ENCODE measurements at places on chromosomes 3 and 15.

DNA sequence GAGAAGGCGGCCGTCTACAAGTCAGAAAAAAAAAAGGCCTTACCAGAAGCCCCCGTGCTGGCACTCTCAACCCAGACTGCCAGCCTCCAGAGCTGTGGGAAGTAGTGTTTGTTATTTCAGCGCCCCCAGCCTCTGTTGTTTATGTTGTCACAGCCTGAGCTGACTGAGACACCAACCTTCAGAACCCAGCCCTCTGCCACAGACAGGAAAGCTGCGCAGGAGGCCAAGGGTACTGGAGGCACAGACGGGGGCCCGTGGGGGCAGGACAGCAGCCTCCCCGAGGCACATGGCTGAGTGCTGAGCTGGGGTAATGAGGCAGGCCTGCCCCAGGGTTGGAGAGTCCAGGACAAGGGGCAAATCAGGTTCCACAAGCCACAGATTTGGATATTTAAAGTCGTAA is 33.7 kb downstream of the HCN4 start:
- no peak for DNase-seq

DNA sequence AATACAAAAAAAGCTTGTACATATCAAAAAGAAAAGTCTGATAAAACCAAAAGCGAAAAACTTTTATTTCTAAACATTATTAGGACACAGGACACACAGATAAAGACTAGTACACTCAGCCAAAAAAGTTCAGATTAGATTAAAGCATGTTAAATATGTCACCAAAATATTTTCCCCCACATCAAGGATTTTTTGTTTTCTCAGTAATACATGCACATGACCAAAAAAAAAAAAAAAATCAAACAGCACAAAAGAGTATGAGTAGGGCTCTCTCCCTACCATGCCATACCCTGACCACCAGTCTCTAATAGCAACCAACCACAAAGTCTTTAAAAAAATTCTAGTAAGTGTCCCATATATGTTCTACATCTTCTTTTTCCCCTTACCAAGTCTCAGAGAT is 77.4 kb downstream of the LRRFIP2 start:
- DNase-seq, result no peak

GRCh38 chr3:151282921-151283320 is 4.6 kb upstream of the P2RY14 start:
- no peak for DNase-seq

- no peak for DNase-seq
Measured at GRCh38 chr3:67018789-67019526, 20.9 kb downstream of the KBTBD8 start.

GRCh38 chr15:73792415-73792814 is 39.3 kb upstream of the INSYN1 start:
- no peak for DNase-seq

GRCh38 chr3:161695811-161696210 is 199.2 kb downstream of the OTOL1 start:
- no peak for DNase-seq

DNA sequence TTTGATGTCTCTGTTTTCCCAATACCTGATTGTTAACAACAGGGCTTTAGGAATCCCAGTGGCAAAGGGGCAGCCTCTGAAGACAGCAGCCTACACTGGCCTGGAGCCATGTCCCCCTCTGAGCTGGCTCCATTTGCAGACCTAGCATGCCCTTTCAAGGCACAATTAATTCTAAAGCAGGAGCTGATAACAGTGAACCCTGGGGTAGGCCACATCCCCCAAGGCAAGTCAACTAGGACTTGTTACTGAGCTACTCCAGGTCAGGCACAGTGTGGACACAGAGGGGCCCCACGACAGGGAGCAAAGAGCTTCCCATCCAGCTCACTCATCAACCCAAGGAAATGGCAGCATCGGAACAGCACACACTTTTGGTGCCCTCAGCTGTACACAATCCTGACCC is 51.9 kb downstream of the SPSB4 start:
- DNase-seq, result no peak

DNA sequence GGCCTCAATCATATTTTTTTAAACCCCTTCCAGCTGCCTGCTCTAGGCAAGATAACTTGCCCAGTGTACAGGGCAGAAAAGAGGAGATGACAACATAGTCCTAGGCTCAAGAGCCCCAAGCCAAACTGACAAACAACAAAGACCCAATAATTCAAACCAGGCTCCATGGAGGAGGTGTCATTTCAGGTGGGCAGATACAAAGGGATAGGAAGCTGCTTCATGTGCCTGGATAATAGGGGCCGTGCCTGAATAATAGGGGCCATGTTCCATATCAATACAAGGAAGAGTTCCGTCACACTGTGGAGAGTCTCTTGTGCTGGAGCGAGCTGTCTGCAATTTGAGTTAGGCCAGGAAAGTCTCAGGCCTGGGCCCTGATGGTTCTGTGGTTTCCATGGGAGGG is 35.4 kb upstream of the TRIM71 start:
- no peak for DNase-seq

DNA sequence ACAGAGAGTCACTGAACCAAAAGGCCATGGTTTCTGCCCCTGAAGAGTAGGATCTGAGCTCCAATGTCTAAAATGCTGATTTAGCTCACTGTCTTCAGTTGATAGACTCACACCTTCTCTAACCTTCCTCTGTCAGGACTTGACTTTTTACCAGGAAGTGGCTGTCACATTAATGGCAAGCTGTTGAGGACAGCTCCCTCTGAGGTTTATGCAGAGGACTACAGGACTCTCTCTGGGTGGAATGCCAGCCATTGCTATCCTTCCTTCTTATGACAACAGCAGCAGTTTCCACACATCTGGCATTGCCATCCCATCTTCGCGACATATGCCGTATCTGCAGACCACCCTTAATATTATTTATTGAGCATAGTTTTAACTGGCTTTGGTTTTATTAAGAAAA is 103.8 kb upstream of the PRICKLE2 start:
- DNase-seq, result no peak

DNA sequence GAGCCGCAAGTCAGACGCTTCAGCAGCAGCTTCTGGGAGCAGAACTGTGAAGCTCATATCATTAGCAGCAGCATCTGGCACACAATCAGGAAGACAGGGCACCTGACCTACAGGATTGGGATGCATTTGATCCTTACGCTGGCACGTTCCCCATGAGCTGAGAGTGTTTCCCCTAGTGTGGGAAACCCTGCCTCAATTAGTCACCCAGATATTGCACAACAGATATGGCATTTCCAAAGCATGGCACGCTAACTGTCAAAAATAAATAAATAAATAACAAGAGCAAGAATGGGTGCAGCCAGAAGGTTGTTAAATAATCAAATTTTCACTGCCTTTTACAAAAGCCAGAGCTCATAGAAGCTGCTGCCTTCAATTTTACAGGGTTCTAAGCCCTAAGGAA is 189.6 kb upstream of the THBS1 start:
- no peak for DNase-seq

- no peak for DNase-seq
Measured at GRCh38 chr15:90087454-90088154, 14.7 kb downstream of the IDH2 start.

DNA sequence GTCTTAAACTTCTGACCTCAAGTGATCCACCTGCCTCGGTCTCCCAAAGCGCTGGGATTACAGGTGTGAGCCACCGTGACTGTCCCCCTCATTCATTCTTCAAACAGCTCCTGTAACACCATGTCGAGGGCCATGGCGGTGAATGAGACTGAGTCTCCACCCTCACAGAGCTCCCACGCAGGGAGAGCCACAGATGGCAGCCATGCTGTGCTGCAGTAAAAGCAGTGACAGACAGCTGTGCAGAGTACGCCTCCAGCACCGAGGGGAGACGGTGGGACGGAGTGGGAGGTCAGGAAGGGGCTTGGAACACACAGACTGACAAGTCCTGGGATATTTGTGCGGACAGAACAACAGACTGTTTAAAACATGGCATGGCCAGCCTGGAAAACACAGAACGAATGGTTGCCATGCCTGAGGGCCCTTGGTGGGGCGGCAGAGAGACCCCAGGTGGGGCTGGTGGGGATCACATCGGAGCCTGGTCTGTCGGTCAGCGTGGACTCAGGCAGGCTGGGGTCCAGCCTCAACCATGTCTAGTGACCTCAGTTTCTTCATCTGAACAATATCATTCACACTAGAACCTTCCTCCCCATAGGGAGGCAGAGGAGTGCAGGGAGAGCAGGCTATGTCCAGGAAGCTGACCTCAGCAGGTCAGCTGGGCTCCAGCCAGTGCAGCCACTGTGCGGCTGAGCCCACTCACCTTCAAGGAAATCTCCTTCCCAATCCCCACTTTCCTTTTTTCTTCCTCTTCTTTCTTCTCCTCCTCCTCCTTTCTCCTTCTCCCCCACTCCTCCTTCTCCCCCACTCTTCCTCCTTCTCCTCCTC is 20.6 kb upstream of the LCTL start:
- no peak for DNase-seq

- DNase-seq, result no peak
Measured at GRCh38 chr3:150414959-150415358, 6.9 kb downstream of the TSC22D2 start.

- no peak for DNase-seq
Measured at GRCh38 chr3:4749567-4750002, 229.7 kb upstream of the BHLHE40 start.

- no peak for DNase-seq
Measured at GRCh38 chr3:12041446-12042041, 37.4 kb downstream of the SYN2 start.

- peak; percentile 70 for DNase-seq
Measured at GRCh38 chr3:177483182-177483967, 286.1 kb upstream of the TBL1XR1 start.

GRCh38 chr15:68158046-68158628 is 47.0 kb downstream of the CALML4 start:
- DNase-seq, result no peak

DNA sequence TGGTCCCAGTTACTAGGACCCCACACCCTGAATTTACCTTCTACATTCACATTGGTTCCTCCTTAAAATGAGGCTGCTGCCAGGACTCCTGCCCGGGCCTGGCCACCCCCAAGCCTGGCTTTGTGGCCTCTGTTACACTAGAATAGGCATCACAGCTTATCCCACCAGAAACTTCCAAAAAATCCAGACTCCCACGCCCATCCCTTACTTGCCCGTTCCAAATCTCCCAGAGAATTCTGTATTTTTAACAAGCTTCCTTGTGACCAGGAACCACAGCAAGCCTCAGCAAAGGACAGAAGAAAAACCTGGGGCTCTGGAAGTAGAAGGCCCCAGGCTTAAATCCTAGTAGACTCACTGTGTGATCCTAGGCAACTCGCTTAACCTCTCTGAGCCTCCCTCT is 36.0 kb upstream of the SLC6A1 start:
- DNase-seq, result no peak

DNA sequence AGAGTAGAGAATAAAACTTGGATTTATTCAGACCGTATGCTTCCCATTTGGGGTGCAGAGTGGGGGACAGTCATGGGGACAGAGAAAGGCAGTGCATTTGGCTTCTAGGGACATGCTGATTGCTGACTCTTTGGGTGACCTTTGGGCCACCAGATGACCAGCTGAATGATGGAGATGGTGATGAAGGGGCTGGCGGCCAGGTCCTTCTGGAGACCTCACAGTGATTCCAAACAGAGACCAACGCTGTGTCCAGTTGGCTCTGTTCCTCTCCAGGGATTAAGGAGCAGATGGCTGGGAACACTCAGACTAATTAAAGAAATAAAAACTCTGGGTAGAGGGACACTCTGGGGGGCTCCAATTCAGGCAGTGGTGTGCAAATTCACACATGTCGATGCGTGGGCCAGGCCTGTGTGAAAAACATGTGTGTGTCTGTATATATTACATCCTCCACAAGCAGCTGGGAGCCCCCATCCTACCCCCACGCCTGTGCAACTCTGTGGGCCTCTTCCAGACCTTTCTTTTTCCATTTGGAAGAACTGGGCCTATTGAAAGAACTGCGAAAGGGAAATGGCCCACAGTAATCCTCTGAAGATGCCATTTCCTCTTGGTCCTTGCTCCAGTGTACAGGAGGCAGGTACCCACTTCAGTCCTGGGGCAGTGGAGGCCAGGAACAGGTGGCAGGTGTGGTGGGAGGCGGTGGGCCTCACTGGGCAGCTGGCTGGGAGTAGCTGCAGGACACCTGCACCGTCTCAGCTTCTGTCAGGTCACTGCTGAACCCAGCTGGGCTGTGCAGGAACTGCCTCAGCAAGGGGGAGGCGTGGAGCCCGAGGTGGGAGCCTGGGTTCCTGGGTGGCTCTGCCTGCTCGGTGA is 8.9 kb downstream of the XIRP1 start:
- no peak for DNase-seq

DNA sequence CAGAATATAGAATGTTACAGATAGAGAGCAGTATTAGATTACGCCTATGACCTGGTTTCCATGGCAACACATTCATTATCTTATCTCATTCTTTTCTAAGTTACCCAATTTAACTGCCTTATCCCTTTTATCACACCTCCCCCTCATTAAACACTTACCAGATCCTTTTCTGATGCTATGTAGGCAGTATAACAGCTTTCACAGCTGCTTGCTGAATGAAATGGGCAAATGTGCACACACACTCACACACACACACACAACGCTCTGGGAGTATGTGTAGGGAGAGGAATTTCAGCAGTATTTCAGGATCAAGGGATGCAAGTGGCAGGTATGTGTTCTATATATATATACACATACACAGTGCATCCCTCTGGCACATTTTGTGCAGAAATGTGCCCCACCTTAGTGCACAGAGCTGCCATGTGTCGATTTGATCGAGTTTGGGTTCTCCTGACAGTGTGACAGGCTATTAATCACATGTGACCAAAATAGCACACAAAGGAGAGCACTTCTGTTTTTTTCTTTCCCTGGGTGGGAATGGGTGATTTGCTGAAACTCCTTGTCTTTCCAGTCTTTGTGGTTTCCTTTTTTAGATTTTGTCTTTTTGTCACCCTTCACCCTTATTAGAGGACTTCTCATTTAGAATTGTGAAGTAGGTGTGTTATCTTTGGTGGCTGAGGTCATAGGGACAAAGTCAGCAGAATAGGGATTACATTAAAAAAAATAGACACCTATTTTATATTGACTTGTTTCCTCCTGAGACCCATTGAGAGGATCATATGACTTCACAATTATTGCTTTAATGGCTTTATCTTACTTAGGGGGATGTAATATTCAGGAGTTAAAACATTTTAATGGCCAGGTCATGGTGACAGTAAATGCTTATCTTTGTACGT is 553.7 kb downstream of the PDCD6IP start:
- DNase-seq, result no peak

GRCh38 chr15:63698692-63699091 is 101.5 kb downstream of the FBXL22 start:
- DNase-seq, result no peak

DNA sequence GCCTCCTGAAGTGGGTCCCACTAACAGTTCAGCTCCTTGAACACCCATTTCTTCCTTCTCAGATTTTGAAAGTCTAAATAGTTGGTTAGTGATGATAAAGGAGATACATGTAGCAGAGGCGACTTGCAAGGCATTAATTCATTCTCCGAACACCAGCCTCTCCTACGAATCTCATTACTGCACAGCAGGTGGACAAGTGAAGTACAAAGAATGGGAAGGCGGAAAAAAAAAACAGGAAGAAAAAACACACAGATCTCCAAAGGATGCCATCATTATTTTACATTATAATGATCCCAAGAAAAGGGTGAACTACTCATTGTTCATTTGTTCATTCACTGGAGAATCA is 276.5 kb downstream of the MAGI1 start:
- DNase-seq, result no peak

- DNase-seq, result no peak
Measured at GRCh38 chr15:91055548-91056331, 33.3 kb upstream of the VPS33B start.

All from CMK (cell line).